Dermis blood vessel endothelial cell (primary cell): ENCODE measurements at places on chromosomes 7 and 10. TPM values are rescaled to one million over a fixed set of nuclear protein-coding genes. Genes with fewer than 3 reads are reported as not detected.

The AFAP1L2 gene
- total RNA-seq = 7.6 and 27.7 TPM in 2 replicates

The CH25H gene
- 3.1 and 3.8 TPM in 2 replicates for total RNA-seq

The RAMP3 gene
- 114 and 116 TPM in 2 replicates for total RNA-seq

The CUZD1 gene
- 0.34 and 0.51 TPM in 2 replicates for total RNA-seq

The CPEB3 gene
- total RNA-seq = 1.7 and 2.5 TPM in 2 replicates

The ATOH7 gene
- not detected in 2 replicates for total RNA-seq

The PLXDC2 gene
- total RNA-seq = 2.7 and 5.5 TPM in 2 replicates

The KNDC1 gene
- 0.28 TPM in 1 of 2 replicates, not detected in the other for total RNA-seq

The FRAT1 gene
- total RNA-seq = 5.4 and 6.6 TPM in 2 replicates

The SLC26A3 gene
- total RNA-seq = not detected in 2 replicates

The FKBP6 gene
- total RNA-seq = not detected in 2 replicates

The VIPR2 gene
- total RNA-seq = not detected in 2 replicates

The ZNHIT1 gene
- 70.9 and 122 TPM in 2 replicates for total RNA-seq

The HMX2 gene
- not detected in 2 replicates for total RNA-seq

The NME8 gene
- total RNA-seq = not detected in 2 replicates

The CTNNA3 gene
- total RNA-seq = under 0.01 TPM in 1 of 2 replicates, not detected in the other

The TMEM229A gene
- not detected in 2 replicates for total RNA-seq

The SPDYE6 gene
- total RNA-seq = not detected in 2 replicates

The AGK gene
- total RNA-seq = 23.0 and 31.8 TPM in 2 replicates

The GNAT3 gene
- total RNA-seq = not detected in 2 replicates
